ENCODE measurements at places on chromosomes 12 and 14.

DNA sequence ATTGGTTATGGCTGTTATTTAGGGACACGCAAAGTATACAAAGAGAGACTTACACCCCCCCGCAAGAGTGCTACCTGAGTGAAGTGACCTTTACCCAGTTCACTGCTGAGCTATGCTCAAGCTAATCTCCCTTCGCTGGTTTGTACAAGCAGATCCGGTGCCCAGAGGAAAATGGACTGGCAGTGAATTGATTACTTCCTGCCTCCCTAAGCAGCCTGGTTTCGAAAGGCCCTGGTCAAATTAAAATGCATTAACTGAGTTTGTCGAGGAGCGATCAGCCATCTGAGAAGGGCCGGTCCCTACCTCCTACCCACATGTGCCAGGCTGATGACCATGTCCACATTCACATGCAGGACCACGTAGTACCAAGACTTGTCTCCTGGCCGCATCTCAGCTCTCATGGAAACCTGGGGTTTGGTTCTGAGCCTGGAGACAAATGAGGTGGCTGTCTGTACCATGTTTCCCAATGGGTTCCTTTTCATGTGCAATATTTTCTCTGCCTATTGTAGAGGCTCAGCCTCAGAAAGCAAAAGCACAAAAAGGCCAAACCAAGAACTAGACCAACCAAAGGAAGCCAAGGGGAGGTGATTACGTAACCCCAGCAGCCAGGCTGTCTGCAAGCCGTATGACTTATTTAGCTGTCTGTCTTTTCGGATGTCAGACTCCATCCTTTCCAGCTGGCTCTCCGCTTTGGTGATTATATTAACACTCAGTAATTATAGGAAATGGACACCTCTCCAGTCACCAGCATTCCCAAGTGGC, 284.7 kb upstream of the PWP1 start:
- DNase-seq, result no peak

DNA sequence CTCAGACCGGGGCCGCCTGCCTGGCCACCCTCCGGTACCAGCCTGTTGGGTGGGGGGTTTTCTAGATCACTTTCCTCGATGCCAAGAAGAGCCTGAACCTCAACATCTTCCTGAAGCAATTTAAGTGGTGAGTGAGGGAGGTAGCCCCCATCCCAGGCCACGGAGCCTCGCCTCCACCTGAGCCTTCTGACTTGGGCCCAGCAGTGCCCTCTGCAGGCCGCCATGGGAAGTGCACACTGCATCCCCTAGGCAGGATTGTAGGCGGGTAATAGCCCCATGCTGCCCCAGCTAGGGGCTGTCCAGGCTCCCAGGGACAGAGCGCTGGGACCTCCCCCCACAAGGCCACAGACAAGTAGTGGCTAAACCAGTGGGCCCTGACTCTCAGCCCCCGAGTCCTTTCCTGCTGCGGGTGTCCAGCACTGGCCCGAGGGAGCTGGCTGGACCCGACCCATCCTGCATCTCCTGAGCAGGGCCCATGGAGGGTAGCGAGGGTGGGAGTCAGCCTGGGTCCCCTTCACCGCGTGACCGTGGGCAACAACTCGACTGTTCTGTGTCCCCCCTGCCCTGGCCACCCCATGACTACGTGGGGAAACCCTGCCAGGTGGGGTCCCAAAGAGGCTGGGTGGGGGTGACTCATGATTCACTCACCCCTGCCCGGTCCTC, 15.3 kb upstream of the ADSS1 start:
- peak; percentile 98 for DNase-seq

DNA sequence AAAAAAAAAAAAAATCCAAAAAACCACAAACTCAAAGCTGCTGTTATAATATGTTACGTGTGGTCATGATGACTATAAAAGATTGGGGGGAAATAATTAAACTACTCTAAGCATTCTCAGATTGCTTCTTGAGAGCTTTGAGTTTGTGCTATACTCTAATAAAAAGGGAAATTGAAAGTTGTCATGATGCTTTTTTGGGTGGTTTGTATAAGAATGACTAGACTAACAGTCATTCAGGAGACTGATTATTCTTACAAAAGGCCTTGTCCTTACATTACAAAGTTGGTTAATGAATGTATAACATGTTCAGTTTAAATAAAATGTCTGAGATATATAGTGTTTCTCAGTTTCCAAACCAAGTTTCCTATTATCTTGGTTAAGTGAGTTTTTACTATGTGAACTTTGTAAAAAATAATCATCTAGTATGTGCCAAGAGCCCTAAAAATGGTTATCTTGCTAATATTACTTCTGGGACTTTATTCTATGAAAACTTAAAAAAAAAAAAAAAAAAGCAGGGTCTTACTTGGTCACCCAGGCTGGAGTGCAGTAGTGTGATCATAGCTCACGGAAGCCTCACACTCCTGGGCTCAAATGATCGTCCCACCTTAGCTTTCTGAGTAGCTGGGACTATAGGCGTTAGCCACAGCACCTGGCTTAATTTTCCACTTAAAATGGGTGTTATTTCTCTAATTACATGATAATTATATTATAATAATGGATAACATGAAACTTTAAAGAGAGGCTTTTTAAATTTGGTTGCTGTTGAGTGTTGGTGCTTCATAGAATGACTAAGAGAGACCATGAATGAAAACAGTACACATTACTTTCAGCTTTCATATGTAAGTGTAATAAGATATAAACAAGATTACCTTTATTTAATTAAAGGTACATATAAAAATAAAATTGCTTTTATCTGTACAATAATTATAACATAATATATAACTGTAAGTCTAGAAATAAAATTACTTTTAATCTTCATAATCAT, 459.6 kb upstream of the RGS6 start:
- no peak for DNase-seq

- no peak for DNase-seq
Measured at GRCh38 chr14:74547331-74547927, 53.9 kb downstream of the ISCA2 start.

DNA sequence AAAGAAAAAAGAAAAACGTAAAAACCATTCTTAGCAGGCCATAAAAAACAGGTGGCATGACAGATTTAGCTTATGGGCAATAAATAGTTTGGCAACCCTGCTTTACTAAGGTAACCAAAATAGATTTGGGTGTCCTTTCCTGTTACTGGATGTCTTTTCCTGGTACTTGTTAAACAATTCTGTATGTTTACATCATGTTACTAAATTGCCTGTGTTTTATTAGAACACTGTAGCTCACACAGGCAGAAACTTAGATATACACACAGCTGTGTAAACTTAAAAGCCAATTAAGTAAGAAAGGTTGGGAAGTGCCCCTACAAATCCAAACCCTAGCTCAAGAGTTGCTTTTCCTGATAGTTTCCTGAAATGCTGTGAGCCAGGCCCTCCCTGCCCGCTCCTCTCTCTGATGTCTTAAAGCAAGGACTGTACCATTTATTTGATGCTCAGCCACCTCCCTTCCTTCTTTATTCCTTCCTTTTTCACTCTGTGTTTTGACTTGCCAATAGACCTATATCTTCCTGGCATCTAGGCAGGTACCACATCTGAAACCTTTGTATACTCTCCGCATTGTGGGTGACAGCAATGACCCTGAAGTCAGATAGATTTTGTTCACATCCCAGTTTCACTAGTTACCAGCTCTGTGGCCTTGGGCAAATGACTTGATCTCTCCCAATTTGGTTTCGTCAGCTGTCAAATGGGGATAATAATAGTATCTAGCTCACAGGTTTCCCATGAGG, 3.7 kb upstream of the CAMKK2 start:
- peak; percentile 37 for DNase-seq
